ENCODE measurements at places on chromosomes 7 and 10. TPM values are rescaled to one million over a fixed set of nuclear protein-coding genes. Genes with fewer than 3 reads are reported as not detected.

UPK3BL2 gene
- total RNA-seq, result 132 TPM

SPACDR gene
- total RNA-seq, result not detected

FAM53B gene
- total RNA-seq, result 38.8 TPM

GRCh38 chr10:132988988-132989387 lies 46.6 kb upstream of the CFAP46 start:
- DNase-seq, result no peak

DNA sequence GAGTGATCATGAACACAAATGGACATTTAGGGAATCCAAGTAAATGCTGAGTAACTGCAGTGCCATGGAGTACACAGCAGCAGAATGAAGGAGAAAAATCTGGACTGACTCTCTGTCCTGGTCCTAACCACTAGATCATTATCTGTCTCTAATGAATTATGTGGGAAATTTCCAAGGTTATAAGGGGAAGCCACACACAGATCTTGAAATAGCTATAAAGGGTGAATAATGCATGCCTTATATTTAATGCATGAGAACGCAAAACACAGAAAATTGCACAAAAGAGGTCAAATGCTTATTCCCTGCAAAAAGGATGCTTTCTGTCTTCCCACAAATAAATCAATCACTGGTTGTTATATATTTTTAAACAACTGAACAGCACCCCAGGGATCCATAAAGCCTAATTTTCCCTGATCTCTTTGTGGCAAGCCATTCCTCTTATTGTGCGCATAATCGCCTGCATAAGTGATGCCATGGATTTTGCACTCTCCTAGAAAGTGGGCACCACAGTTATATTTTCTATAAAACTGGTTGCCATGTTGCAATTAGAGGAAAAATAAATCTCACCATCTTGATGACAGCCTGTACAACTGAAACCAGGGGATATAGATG lies 201.8 kb downstream of the XPNPEP1 start:
- no peak for DNase-seq

DNA sequence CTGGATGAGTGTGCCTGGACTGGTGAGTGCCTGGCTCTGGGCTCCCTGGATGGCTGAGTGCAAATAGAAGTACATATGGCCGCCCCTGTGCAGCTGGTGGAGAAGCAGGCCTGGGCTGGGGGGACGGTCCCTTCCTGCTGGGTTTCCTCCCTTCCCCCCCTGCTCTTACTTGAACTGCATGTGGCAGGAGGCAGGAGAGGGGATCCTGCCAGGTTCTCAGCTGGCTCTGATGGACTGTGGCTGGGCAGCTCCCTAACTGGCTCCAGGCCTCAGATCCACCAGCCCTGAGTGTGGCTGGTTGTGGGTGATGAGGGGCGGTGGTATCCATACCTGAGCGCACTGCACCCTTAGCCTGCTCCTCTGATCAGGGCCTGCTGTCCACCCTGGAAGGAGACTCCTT lies 26.9 kb downstream of the ADCY1 start:
- peak; percentile 25 for DNase-seq

- DNase-seq, result no peak
Observed at GRCh38 chr7:55409482-55410225, 44.5 kb downstream of the LANCL2 start.

DNA sequence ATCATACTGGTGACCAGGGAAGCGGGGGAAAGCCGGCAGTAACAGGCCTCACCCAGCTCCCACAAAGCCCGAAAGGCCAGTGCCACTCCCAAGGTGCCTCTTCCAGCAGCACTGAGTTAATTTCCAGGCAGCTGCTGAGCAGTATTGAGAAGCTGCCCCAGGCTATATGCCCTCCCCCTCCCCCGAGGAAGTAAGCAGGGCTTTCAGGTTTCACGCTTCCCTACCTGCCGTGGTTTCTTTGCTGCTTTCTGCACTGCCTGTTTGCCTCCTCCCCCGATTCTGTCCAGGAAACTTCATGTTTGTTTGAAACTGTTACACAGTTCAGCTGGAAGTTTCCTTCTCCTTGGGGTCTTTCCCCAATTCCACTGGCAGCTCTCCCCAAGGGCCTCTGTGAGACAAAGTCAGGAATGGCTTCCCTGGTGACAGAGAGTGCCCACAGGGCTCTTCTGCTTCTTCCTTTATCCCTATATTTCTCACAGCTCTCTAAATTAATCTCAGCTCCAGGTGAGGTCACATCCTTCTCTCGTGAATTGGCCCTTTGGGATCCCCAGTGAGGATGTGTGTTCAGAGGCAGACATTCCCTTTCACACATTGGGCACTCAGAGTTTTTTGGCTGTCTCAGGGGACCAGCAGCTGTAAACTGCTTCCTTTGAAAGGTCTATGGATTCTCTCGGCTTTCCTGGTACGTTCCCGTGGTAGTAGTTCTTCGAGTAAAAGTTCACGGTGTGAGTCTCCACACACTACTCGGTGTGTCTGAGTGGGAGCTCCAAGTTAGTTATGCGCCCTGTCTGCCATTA lies 19.4 kb downstream of the C1GALT1 start:
- DNase-seq, result peak; percentile 83

- no peak for DNase-seq
Observed at GRCh38 chr10:123146013-123146893, 1.7 kb upstream of the HMX2 start.

GRCh38 chr7:50664461-50664922 lies 99.3 kb upstream of the DDC start:
- DNase-seq, result no peak

All from ureter (tissue), 1 donor.